ENCODE measurements at places on chromosomes 7 and 10. TPM values are rescaled to one million over a fixed set of nuclear protein-coding genes. Genes with fewer than 3 reads are reported as not detected.

CALCR gene
- total RNA-seq: not detected

GNAT3 gene
- total RNA-seq: not detected

SLC39A12 gene
- total RNA-seq: not detected

PAPOLB gene
- not detected for total RNA-seq

ELN gene
- total RNA-seq: 0.13 TPM

LDB1 gene
- 39.8 TPM for total RNA-seq

CYP2C9 gene
- total RNA-seq: not detected

PLPP4 gene
- 0.14 TPM for total RNA-seq

OR6B1 gene
- not detected for total RNA-seq
